Activated effector memory CD4-positive, alpha-beta T cell treated with Interleukin-2 at 50 U/mL for 16 hours (primary cell): ENCODE measurements at places on chromosomes 5 and 9.

DNA sequence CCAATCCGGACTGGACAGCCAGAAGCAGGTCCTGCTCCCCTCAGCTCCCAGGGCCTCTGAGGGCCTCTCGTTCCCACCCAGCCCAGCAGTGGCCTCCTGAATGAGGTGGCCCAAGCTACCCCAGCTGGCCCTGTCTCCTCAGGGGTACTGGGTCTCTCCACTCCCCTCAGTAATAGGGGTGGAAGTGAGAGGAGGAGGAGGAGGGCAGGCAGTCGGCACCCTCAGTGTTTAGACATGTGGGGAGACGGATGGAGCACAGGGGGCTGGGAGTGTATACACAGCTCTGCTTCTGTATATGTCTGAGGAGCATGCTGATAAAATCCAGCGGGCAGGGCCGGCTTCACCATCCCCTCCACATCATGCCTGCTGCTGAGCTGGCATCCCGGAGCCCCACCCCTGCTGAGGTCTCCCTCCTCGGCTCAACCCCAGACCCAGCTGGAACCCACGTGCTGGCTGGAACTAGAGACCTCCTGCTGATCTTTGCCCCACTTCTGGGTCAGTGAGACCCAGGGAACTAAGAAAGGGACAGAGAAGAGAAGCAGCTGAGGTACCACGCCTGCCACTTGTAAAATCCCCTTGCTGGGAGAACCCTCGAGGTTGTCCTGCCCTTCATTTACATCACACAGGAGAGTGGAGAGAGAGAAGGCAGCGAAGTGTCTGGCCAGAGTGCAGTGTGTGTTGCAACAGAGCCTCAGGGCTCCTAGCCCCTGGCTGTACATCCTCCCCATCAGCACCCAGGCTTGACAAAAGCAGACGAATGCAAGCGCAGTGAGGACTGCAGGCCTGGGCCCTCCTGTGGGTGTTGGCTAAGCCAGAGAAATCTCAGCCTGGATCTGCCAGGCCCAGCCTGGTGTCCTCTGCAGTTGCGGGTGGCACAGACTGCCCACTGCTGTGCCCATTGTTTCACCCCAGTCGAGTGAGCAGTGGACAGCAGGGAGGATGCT is 77.5 kb downstream of the PSD2 start:
- DNase-seq: no peak

- no peak for DNase-seq
Observed at GRCh38 chr5:161847941-161848391, at the start of gene GABRA1. GABRA1 (plus strand) TSS chr5:161848120; CDS start chr5:161850811, 2,691 bp downstream.

- DNase-seq: no peak
Observed at GRCh38 chr9:130470950-130471349, 26.2 kb downstream of the ASS1 start.

- DNase-seq: no peak
Observed at GRCh38 chr5:9445826-9446388, 100.0 kb downstream of the SEMA5A start.

DNA sequence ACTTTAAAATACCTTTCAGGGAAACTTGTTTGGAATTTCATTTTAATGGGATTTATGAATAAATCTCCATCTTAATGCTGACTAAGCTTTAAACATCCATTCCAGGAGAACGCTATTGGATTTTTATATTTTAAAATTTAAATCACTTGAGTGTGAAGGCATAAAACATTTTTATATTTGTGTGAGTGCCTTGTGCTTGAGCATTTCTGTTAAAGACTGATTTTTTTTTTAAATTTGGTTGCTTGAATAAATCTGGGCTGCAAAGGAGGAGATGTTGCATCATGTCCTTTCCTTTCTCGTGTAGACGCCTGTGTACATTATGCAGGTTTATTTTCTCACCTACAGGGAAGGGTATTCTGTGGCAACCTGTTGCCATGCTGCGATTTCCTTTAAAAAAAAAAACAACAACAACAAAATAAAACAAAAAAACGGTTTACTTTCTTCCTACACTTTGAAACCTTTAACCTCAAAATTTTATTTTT is 108.1 kb downstream of the ZNF462 start:
- DNase-seq: no peak

- no peak for DNase-seq
Observed at GRCh38 chr9:107960916-107961315, 471.3 kb upstream of the KLF4 start.
